ENCODE measurements at places on chromosomes 13 and 19. TPM values are rescaled to one million over a fixed set of nuclear protein-coding genes. Genes with fewer than 3 reads are reported as not detected.
A peak's percentile ranks its signal among the peaks of the same experiment; 100 is the strongest.

DNA sequence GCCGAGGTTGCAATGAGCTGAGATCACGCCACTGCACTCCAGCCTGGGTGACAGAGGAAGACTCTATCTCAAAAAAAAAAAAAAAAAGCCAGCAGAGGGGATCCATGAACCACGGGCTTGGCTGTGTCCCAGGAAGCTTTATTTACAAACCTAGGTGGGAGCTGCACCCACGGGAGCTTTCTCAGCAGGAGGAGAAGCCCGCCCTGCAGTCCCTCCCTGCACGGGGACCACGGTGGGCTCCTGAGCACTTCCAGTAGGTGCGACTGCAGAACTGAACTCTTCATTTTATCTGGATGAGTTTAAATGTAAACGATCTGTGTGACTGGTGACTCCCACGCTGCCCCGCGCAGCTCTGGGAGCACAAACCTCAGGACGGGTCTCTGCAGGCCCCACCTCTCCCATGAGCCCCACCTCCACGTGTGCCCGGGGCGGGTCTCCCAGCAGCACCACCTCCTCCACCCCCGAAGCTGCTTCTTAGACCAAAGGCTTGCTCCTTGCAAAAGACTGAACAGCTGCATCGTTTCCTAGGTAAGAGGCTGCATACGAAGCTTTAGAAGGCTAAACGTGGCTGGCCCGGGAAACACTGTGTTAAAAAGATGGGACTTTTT lies 66.4 kb downstream of the SPACA7 start:
- no peaks in the 10 kb centered on the region for H3K36me3 ChIP-seq
- peaks cover 3% of the 10 kb centered on the region for H3K4me1 ChIP-seq
- peaks cover 29% of the 10 kb centered on the region for H3K27me3 ChIP-seq
- no peak overlapping the region for H3K27ac ChIP-seq

DNA sequence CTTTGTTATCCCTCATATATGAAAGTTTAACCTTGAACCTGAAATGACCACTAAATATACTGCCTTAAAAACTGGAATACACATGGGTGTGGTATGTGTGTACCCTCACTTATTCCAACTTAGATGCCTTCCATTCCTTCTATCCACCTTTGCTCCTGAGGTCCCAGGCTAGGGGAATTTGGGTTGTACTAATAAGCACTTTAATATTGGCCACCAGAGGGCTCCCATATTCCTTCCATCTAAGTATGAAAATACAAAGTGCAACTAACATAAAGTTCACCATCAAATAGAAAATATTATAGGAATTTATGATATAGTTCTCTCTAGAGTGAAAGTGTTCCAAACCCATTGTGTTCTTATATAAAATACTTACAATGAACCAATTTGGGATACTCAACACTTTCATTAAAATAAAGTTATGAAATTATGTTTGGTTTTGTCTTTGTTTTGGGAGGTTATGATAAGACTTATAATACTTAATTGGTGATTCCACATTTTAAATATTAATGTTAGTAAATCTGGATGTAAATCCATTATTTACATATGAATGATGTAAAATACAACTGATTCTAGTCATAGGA lies 62.3 kb downstream of the ITGBL1 start:
- H3K4me1 ChIP-seq: no peaks in the 10 kb centered on the region

Gene ZNF439
- total RNA-seq: 9.4 TPM

DNA sequence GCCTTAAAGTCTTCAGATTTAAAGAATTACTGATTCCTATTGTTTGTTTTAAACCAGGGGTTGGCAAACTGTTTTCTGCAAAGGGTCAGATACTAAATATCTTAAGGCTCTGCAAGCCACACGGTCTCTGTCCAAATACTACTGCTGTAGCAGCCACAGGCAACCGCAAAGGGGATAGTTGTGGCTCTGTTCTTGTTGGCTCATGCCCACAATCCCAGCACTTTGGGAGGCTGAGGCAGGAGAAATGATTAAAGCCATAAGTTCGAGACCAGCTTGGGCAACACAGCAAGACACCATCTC lies 22.4 kb downstream of the RANBP3 start:
- peaks cover 5% of the 10 kb centered on the region for H3K36me3 ChIP-seq
- H3K4me1 ChIP-seq: peaks cover 65% of the 10 kb centered on the region
- DNase-seq: no peak
- no peak overlapping the region for H3K4me3 ChIP-seq
- peak overlapping the region; percentile 25 for H3K27ac ChIP-seq

- no peaks in the 10 kb centered on the region for H3K36me3 ChIP-seq
- H3K4me1 ChIP-seq: peaks cover 10% of the 10 kb centered on the region
- H3K27me3 ChIP-seq: no peaks in the 10 kb centered on the region
- DNase-seq: no peak
- H3K4me3 ChIP-seq: no peak overlapping the region
- H3K27ac ChIP-seq: no peak overlapping the region
Observed at GRCh38 chr13:23871616-23872220, 17.5 kb downstream of the MIPEP start.

Gene TGFBR3L
- 1.2 TPM for total RNA-seq

Gene AP1M2
- 37.8 TPM for total RNA-seq

Gene ZNF526
- 9.6 TPM for total RNA-seq

DNA sequence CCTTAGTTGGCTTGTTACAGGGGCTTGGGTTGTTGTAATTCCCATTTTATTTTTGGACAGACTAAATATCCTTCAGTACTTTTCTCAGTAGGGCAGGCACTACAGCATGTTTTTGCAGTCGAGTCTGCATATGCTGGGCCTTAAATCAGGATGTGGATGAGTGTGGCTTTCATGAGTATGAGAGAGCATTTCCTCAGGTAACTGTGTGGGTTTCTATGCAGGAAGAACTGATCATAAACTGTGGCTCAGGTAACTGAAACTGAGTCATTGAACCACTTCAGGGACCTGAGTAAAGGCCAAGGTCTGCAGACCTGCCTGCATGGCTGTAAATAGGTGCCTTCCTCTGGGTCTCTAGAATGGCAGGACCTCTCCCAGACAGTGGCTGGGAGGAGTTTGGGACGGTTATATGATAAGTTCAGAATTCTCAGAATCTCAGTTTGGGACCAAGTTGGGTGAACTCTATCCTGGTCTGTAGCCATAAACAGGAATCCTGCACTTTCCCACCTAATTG lies 112.1 kb downstream of the ZNF737 start:
- no peaks in the 10 kb centered on the region for H3K4me1 ChIP-seq
- H3K36me3 ChIP-seq: no peaks in the 10 kb centered on the region
- no peak overlapping the region for H3K4me3 ChIP-seq
- no peaks in the 10 kb centered on the region for H3K27me3 ChIP-seq
- no peak for DNase-seq

- H3K27ac ChIP-seq: no peak overlapping the region
- H3K27me3 ChIP-seq: no peaks in the 10 kb centered on the region
- H3K36me3 ChIP-seq: no peaks in the 10 kb centered on the region
Observed at GRCh38 chr13:78875792-78876580, 217.0 kb upstream of the OBI1 start.

DNA sequence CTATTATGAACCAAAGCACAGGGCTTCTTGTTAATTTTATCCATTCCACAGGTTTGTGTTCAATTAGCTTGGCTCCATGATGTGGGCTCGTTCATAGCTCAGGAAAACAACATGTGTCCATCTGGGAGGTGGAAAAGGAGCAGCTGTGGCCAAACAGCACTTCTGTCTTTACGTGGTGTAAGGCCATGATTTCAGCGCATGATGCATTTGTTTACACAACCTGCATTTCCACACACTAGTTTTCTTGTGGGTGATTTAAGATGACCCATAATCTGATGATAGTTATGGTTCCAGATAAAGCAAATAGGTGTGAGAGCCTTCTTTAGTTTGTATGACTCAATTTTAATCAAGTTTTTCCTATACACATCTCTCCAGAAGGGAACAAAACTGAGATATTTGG lies 101.7 kb downstream of the TNFRSF19 start:
- H3K36me3 ChIP-seq: no peaks in the 10 kb centered on the region
- no peak overlapping the region for H3K27ac ChIP-seq
- DNase-seq: no peak
- peaks cover 9% of the 10 kb centered on the region for H3K4me1 ChIP-seq
- no peak overlapping the region for H3K4me3 ChIP-seq
- H3K27me3 ChIP-seq: no peaks in the 10 kb centered on the region

DNA sequence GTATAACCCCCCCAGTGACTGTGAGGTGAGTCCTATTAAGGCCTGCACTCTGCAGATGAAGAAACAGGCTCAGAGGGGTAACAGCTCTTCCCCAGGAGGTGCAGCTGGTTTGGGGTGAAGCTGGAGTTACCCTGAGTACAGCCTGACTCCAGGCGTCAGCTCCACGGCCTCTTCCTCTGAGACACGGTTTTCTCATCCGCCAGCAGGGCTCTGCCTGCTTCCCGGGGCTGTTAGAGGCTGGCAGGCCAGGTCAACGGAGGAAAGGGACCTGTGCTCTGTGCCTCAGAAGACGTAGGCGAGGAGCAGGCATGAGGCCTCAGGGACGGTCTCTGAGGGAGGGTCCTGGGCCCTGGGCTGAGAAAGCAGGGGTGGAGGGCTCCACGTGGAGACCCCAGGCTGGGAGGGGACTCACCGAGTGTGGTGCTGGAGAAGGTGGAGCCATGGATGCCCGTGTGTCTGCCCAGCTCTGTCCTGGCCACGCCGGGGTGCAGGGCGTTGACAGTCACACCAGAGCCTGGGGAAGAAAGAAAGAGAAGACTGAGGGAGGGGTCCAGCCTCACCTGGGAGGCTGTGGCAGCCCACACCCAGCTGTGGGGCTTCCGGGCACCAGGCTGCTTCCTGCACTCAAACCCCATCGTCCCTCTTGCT lies 9.0 kb upstream of the GP6 start:
- no peak overlapping the region for H3K4me3 ChIP-seq
- no peak for DNase-seq
- no peak overlapping the region for H3K27ac ChIP-seq
- peaks cover 78% of the 10 kb centered on the region for H3K36me3 ChIP-seq

GRCh38 chr13:30216111-30216510 lies 91.2 kb downstream of the KATNAL1 start:
- no peaks in the 10 kb centered on the region for H3K4me1 ChIP-seq
- H3K27ac ChIP-seq: no peak overlapping the region
- DNase-seq: no peak
- peaks cover under 1% of the 10 kb centered on the region for H3K36me3 ChIP-seq

- H3K36me3 ChIP-seq: no peaks in the 10 kb centered on the region
- peaks cover 3% of the 10 kb centered on the region for H3K4me1 ChIP-seq
- DNase-seq: no peak
- H3K4me3 ChIP-seq: no peak overlapping the region
Observed at GRCh38 chr13:42073683-42074082, 25.2 kb downstream of the DGKH start.

DNA sequence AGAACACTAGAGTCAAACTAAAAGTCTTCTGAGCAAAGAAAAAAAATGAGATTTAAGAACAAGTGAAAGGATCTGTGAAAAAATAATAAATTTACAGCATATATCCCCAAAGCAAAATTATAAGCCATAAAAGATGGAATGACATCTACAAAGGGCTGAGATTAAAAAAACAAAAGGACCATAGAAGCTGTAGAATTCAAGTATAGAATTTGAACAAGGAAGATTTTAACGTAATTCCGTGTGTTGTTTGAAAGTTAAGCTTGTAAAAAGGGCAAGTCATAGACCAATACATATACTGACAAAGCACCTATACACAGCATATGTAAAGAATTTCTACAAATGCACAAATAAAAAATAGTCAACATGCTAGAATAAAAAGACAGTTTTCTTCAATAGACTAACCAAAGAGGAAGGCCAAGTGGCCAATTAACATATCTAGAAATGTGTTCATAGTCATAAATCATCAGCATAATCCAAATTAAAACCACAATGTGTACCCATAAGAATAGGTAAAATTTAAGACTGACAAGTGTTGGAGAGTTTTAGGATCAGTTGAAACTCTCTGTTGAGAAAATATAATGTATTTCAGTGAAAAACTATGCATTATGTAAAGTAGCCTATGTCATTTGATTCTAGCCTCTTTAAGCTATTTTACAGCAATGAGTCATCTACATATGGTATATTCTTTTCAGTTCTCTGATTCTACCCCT lies 674.9 kb downstream of the OLFM4 start:
- no peak overlapping the region for H3K27ac ChIP-seq
- DNase-seq: no peak
- H3K36me3 ChIP-seq: no peaks in the 10 kb centered on the region
- no peaks in the 10 kb centered on the region for H3K27me3 ChIP-seq

Gene TEX29
- total RNA-seq: 0.81 TPM

DNA sequence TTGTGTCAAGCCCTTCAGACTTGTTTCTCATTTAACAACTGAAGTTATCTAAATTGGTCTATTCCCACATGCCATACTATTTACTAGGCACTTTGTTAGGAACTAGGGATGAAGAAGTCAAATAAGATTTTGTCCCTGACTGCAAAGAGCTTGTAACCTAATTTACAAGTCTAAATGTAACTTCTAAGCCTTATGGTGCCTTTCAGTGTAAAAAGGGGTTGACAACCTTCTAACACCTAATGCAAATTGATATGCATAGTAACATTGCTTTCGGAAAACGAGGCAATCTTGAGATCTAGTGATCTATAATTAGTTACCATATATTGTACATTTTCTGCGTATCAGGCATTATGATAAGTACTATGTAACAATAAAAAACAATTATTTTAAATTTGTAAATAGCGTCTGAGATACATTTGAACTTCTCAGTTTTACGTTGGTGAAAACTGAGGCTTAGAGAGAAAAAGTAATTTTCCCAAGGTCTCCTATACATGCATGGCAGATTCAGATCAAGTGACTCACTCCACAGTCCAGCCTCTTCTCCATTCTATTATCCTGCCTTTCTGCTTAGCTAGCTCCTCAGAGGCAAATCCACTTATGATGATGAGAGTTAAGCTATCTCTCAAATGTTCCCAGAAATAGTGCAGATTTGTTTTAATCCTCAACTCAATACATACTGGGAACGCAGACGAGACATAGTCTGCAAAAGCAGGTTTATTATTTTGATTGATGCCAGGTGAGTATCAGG lies 764.9 kb upstream of the SLITRK5 start:
- no peaks in the 10 kb centered on the region for H3K4me1 ChIP-seq
- H3K27ac ChIP-seq: no peak overlapping the region
- no peaks in the 10 kb centered on the region for H3K27me3 ChIP-seq
- no peaks in the 10 kb centered on the region for H3K36me3 ChIP-seq

Gene CDC42EP5
- total RNA-seq: 38.2 TPM

DNA sequence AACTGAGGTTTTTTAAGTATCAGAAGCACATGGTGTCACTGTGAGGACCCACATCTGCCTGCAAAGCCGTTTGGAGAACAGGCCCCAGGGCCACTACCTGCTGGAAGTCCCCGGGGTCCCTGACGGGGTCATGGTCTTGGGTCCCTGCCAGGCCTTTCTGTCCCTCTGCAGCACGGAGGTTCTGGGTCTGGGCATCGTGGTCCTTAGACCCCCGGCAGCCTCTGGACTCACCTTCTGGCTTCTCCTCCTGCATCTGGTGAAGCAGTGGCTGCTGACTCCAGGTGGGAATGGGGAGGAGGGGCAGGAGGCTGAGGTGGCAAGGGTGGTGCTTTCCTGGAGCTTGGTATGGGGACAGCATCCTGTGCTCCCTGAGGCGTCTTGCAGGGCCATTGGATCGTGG lies 198.6 kb downstream of the TEX29 start:
- H3K4me1 ChIP-seq: no peaks in the 10 kb centered on the region
- H3K36me3 ChIP-seq: no peaks in the 10 kb centered on the region
- no peak for DNase-seq
- no peak overlapping the region for H3K4me3 ChIP-seq
- H3K27ac ChIP-seq: no peak overlapping the region

Data from upper lobe of right lung (tissue), 1 donor.